ENCODE measurements at places on chromosomes 12 and 14.

GRCh38 chr12:113222730-113223531 is 1.7 kb downstream of the TPCN1 start:
- DNase-seq, result no peak

DNA sequence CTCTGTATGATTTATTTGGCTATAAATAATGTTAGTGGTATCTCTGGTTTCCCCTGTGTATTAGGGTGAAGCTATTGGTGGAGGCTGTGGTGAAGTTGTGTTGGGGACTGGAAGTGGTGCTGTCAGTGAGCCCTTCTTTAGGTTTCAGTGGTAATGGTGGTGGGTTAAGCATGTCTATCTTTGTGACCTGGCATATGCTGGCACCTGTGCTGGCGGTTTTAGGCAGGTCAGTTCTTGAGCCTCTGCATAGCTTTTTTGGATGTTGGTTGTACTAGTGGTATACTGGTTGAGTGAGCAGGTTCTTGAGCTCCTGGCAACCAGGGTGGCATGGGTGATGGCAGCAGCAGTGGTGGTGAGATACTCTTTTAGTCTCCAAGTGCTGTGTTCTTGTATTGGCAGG is 161.9 kb upstream of the CAND1 start:
- DNase-seq, result no peak

- no peak for DNase-seq
Observed at GRCh38 chr12:66627270-66627987, 51.4 kb downstream of the GRIP1 start.

DNA sequence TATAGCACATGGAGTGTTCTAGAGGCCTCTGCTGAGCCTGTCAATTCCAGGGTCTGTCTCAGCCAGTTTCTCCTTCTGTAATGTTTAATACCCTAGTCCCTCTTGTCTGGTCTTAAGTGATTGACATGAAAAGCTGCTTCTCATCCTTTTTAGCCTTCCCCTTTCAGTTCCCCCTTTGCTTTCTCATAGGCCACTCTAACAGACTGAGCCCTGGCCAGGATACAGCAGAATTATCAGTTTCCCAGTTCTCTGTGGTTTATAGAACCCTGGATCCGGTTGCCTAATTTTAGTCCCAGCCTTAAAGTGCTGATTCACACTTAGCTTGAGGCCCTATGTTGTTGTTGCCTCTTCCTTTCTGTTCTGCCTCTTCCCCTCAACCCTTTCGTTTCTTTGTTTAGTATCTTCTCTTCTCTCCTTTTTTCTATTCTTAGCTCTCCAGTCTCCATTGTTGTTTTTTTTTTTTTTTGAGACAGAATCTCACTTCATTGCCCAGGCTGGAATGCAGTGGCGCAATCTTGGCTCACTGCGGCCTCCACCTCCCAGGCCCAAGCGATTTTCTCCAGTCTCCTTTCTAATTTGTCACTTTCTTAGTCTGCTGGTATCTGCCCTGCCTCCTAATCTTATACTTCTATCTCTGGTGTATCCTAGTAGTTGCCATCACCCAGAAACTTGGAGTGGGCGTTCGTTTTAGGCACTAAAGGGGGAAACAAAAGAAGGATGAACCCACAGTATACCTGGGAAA is 2.9 kb upstream of the BIN2 start:
- DNase-seq, result no peak

- DNase-seq, result peak; percentile 29
Observed at GRCh38 chr14:35402323-35403113, 2.0 kb downstream of the NFKBIA start.

DNA sequence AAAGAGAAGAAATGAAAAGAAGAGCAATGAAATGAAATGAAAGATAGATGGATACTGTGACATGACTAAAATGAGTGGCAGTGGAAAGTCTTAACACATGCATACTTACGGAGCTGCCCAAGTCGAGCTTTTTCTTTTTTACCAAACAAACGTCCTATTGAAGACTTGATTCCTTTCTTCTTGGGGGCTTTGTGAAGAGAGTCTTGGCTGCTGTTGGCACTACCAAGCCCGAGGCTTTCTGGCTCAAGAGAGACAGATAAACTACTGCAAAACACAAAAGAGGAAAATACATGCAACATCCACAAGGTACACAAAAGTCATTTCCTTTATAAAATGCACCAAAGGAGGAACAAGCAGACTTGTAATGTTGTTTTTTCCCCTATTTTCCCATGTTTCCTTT is 261.2 kb downstream of the ACSS3 start:
- DNase-seq, result no peak

GRCh38 chr12:52026263-52026662 is 19.5 kb downstream of the TAMALIN start:
- DNase-seq, result no peak

GRCh38 chr12:93500667-93501066 is 33.4 kb downstream of the MRPL42 start:
- DNase-seq, result no peak

DNA sequence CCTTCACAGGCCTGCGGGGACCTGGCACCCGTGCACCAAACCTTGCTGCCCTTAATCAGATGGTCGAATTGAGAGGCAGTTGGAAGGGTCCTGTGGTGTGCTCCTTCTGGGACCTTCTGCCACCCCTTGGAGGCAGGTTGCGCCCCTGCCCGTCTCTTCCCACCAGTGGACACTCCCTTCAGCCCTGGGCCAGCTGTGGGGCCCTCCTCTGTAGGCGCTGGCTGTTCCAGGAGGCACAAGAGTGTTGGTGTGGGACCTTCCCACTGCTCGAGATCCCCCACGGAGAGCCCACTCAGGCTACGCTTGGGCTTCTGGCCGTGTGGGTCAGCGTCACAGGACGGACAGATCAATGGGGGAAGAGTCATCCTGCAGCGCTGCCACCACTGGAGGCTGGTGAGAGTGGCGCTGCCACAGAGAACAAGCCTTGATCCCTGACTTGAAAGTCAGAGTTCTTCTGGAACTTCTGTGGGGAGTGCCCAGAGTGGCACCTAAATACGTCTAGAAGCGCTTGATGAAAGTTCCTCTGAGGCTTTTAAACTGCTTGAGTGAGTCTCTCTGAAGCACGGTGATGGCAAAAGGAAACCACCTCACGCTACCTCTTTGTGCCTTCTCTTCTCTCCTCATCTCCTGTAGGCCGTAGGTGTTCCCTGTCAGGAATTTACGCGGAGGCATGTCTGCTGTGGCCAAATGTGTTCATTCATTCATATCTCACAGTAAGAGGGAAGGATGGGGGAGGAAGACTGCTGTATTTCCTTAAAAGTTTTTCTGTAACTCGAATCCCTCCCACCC is 48.3 kb downstream of the TRAF3 start:
- DNase-seq, result no peak

DNA sequence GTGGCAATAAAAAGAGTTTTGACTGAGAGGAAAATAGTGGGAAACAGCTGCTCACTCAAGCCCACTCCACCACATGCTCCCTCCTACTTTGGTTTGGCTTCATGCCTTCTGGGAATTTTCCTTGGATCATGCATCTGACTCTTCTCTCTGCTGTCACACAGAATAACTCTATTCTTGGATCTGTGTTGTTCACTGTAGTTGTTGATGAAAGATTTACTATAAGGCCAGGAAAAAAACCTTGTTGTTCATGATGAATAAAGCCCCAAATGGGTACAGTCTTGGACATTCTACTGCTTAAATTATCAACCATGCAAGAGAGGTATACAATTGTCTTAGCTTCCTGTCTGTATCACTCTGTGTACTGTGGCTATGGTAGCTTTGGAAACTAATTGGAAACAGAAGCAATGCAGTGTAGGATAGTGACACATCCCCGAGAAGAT is 70.5 kb downstream of the TMX1 start:
- no peak for DNase-seq

GRCh38 chr12:28883406-28883997 is 265.6 kb upstream of the FAR2 start:
- DNase-seq, result no peak

DNA sequence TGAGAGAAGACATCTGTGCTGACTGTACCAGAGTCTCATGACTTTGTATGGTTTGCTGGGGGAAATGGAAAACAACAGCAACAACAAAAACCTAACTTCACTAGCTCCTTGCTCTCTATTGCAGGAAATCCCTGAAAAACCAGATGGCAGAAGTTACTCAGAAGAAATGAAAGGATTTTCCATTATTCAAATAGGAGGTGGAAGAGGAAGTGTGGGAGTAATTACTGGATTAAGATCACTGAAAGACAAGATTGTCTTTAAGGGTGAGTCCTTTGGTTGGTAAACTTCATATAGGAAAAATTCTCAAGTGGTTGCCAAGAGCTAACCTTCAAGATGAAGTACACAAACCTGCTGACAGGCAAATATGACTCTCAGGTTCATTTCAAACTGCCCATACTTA is 391.9 kb upstream of the ATP2B1 start:
- no peak for DNase-seq

GRCh38 chr12:53550595-53550994 is 43.3 kb upstream of the NPFF start:
- no peak for DNase-seq

DNA sequence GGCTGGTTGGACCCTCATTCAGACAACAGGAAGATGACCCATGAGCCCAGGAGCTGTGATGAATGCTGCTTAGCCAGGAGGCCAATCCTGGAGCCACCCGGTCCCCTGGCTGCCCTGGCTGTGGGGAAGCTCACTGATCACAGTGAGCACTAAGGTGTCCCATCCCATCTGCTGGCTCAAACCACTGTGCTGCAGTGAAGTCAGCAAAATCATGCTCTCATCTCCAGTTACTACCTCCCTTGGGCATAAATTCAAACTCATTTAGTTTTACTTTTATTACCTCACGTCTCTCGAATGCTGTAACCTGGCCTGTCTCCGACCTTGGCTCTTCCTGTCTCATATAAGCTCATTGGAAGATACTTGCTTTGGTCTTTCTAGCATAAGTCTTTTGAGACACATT is 112.4 kb downstream of the APAF1 start:
- no peak for DNase-seq

GRCh38 chr12:117234441-117234840 is 44.2 kb upstream of the FBXO21 start:
- no peak for DNase-seq

GRCh38 chr14:64632056-64632455 is 72.2 kb upstream of the PLEKHG3 start:
- DNase-seq, result no peak

DNA sequence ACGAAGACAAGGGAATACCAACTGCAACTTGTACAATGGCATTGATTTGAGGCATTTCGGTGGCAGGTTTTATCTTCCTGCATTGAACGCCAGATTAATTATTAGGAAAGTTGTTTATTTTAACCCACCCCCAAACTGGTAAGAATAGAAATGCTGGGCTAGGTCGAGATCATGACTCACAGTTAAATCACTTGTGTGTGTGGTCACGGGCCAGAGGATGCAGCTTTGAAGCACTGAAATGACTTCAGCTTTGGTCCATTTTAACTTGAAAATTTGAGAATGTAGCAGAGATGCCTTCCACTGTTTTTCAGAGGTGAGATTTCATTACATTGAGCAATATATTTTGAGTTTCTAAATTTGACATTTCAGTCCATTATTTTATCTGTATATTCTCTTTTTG is 23.6 kb upstream of the KCNH3 start:
- no peak for DNase-seq
